ENCODE measurements at places on chromosomes 16 and 17.

GRCh38 chr16:84786605-84787262 lies 33.1 kb upstream of the CRISPLD2 start:
- no peak for DNase-seq

GRCh38 chr16:22001591-22001990 lies 675 bp upstream of the PDZD9 start:
- no peak for DNase-seq

DNA sequence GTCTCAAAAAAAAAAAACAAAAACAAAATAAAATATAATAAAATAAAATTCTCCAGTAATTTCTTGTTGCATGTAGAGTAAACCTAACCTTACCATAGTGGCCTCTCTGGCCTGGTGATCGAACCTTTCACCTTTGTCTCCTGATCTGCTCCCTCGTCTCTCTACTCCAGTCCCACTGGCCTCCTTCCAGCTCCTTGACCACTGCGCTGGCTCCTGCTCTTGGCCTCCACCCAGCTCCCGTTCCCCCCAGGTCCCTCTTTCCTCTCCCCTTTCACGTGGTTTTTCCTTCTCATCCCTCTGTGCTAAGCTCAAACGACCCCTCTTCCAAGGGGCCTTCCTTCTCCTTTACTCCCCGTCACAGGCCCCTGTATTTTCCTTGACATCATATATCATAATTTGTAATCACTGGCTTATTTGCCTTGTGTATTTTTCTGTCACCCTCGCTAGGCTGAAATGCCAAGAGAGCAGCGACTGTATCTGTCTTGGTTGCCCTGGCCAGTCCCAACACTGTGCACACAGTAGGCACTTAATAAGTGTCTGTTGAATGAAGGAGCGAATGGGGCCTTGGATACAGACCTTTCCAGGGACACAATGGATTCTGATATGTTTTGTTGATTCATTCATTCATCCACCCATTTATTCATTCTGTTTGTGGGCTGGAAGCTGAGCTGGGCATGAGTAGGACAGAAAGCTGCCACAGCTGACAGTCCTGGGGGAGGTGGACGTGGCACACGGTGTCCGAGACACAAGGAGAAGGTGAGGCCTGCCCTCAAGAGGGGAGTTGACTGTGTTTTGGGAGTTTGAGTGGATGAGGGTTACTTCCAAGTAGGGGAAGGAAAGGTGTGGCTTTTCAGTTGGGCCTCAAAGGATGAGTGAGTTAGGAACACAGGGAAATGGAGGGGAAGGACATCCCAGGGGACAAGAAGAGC lies 5.8 kb upstream of the SCN4A start:
- no peak for DNase-seq

GRCh38 chr16:73042807-73043206 lies 5.1 kb downstream of the ZFHX3 start:
- DNase-seq = no peak

- DNase-seq = peak; percentile 68
Measured at GRCh38 chr17:4073983-4074830, 68.6 kb downstream of the ZZEF1 start.

DNA sequence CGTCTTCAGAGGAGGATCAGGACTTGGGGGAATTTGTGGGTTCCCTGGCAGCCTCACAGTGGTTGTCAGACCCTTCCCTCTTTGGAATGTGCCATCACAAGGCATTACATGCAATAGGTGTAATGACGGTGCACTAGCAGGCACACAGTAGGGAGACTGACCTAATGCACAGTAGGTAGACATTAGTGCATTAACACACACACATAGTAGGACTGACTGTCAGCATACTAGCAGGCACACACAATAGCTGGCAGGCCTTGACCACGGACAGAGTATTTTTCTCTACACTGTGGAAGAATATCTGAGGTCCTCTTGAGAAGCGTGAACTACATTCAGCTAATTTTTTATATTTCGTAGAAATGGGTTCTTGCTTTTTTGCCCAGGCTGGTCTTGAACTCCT lies 10.9 kb upstream of the UBALD2 start:
- no peak for DNase-seq

- DNase-seq = no peak
Measured at GRCh38 chr17:50630524-50631194, 4.0 kb upstream of the ABCC3 start.

DNA sequence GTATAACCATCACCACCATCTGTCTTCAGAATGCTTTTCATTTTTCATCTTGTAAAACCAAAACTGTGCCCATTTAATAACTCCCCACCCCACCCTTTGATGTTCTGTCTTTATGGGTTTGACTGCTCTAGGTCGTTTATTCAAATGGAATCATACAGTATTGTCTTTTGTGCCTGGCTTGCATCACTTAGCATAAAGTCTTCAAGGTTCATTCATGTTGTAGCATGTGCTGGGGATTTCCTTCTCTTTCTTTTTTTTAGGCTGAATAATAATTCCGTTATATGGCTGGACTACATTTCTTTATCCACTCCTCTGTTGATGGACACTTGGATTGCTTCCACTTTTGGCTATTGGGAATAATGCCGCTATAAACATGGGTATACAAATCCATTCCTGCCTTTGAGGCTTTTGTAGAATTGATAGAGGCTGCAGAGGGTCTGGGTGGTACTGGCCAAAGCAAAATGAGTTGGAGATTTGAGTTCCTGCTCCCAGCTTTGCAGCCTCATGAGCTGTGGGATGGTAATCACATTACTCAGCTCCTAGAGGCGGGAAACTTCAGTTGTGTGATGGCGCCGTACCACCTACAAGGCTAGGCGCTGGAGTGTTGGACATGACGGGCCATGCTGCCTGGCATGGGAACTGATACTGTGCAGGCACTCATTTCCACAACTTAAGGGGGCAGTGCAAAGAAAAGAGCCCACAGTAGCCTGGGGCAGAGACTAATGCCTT lies 64.8 kb downstream of the CLEC16A start:
- no peak for DNase-seq

- DNase-seq = peak; percentile 95
Measured at GRCh38 chr17:42458497-42459255, at the start of gene ATP6V0A1. Gene ATP6V0A1, plus strand, starts transcription at chr17:42458878. Its CDS starts 2,017 bp downstream, at chr17:42460895.

DNA sequence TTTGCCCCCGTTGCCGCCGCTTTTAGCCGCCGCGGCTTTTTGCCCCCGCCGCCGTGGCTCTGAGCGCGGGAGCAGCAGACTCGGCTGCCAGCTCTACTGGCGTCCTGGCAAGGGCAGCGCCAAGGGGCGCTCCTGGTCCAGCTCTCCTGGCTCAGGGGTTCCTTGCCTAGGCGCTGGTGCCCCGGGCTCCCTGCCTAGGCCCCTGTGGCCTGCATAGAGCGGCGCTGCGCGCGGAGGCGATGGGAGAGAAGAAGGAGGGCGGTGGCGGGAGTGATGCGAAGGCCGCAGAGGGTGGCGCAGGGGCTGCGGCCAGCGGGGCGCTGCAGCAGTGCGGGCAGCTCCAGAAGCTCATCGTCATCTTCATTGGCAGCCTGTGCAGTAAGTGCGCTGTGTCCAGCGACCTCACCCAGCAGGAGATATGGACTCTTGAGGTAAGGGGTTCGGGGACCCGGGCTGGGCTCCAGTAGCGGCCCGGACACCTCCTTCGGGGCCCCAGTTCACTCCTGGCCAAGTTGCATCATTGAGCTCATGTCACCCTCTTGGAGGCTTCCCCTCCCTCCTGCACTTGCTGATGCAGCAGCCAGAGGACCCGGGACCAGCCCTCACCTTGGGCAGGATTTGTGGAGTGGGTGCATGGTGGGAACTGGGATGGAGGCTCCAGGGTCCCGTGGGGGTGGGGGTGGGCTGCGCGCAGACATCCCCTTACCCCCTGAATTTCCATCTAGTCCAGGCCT lies 1344.4 kb downstream of the TP53TG3F start:
- no peak for DNase-seq

DNA sequence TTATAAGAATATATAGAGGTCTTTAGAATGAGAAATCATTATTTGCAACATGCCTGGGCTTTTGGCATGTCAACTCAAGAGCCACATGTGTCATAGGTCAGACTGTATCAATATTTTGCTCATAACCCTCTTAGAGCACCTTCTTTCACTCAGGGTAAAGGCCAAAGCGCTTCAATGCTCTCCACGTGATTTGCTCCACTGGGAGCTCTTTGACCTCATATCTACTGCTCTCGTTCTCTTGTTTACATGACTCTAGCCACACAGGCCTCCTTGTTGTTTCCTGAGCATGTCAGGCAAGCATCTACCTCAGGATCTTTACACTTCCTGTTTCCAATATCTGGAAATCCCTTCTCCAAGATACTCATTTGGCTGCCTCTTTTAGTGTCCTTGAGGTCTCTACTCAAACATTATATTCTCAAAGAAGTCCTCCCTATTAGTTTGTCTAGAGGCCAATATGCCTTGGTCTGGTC lies 148.4 kb downstream of the TOX3 start:
- no peak for DNase-seq

DNA sequence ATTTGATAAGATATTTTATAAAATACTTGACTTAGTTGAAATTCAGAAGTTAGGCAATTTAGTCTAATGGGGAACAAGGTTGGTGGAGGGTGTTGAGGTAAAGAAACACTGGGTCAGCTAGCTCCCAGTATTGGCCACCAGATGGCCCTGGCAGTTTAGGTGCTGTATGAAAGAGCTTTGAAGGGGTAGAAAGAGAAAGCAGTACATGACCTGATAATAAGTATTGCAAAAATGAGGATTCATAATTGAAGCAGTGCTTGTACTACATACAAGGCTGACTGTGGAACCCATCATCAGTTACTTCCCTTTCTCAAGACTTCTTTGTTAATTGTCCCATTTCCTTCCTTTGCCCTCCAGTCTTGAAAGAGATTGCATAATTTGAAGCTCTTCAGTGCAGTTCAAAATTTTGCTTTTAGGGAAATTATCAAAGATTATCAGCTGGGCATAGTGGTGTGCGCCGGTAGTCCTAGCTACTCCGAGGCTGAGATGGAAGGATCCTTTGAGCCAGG lies 29.4 kb downstream of the TANC2 start:
- peak; percentile 44 for DNase-seq

- DNase-seq = no peak
Measured at GRCh38 chr16:25140459-25140858, 28.9 kb downstream of the LCMT1 start.

GRCh38 chr17:29885031-29885640 lies 44.9 kb downstream of the SSH2 start:
- DNase-seq = no peak

DNA sequence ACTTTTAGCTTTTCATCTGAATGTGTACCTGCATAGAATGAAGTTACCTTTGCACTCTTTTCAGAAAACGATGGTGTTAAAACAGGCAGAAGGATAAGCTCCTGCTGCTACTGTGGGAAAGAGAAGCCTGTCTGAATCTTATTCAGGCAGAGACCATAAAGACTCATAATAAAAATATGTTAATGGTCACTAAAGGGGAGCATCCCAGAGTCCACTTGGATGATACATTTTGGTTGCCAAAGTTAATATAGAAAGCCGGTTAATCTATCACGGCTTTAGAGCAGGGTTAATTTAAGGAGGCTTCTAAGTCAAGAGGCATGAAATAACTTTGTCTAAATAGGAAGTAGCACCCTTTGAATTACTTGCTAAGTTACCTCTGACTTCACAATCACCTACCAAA lies 2.9 kb downstream of the MARCHF10 start:
- no peak for DNase-seq

DNA sequence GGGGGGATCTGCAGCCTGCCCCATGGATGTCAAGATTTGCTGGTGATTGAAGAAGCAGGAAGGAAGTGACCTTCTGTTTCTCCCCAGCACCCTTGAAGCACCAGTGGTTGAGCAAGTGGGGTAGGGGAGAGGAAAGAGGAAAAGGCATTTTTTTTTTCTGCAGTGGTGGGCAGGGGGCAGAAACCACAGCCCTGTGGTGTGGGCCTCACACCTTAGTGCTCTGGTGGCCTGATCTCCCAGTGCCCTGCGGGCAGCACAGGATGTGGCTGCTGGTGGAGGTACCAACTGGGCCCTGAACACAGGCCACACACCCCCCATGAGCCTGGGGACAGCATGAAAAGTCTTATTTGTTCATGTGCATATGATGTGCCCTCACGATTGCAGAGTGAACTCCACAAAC lies 7.1 kb downstream of the ITGAD start:
- no peak for DNase-seq

- no peak for DNase-seq
Measured at GRCh38 chr16:59052231-59052630, 318.1 kb upstream of the GOT2 start.

DNA sequence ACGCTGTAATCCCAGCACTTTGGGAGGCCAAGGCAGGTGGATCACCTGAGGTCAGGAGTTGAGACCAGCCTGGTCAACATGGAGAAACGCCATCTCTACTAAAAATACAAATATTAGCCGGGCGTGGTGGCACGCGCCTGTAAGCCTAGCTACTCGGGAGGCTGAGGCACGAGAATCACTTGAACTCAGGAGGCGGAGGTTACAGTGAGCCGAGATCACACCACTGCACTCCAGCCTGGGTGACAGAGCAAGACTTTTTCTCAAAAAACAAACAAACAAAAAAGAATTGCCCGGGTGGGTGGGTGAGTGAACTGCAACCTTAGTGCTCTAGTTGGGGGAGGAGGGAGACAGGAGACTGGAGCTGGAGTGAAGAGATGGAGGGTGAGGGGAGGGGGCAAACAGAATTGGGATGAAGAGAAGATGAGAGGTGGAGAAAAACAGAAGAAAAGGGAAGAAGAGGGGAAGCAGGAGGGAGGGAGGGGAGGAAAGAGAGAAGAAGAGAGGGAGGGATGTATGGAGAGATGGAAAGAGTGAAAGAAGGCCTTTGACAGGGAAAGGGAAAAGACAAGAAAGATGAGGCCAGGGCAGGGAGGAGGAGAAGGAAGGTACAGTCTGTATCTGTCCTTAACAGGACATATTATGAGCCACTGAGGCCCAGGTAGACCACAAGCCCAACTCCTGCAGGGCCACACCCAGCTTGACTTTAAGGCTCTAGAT lies 5.5 kb upstream of the SRCIN1 start:
- DNase-seq = no peak

- DNase-seq = no peak
Measured at GRCh38 chr16:66508248-66508913, 41.5 kb downstream of the TK2 start.

DNA sequence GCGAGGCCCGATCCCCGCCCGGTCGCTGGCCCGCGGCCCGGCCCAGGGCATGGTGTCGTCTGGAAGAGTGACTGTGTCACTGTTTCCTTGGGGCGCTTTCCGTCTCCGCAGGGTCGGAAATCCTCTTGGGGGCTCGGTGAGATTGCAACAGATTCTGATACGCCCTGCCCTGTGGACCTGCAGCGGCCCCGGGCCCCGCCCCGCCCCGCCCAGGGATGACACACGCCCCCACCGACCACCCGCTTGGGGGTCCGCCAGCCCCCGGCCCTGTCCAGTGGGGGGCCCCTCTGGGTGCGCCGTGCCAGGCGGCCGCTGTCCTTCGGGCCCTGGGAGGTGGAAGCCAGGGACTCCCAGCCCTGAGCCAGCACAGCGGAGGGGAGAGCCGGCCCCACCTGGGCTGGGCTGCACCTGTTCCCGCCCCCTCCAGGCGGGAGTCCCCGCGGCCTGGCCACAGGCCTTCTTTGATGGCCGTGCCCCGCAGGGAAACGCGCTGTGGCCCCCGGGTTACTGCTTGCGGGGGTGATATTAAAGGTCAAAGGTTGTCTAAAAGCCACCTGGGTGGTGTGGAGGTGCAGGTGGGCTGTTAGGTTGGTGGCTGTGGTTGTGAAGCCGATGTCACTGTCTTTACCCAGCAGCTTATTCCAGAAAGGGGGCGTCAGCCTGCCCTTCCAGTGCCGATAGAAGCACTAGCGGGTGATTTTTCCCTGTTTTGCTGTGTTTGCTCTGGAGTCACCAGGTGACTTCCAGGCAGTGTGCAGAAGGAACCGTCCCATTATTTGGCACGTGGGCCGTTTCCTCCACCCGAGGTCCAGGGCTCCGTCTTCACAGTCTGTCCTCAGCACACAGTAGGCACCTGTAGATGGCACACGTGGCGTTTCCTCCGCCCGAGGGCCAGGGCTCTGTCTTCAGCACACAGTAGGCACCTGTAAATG lies 752 bp downstream of the TBC1D24 start:
- DNase-seq = no peak
